ENCODE measurements at places on chromosomes 3 and 15. TPM values are rescaled to one million over a fixed set of nuclear protein-coding genes. Genes with fewer than 3 reads are reported as not detected.

DNA sequence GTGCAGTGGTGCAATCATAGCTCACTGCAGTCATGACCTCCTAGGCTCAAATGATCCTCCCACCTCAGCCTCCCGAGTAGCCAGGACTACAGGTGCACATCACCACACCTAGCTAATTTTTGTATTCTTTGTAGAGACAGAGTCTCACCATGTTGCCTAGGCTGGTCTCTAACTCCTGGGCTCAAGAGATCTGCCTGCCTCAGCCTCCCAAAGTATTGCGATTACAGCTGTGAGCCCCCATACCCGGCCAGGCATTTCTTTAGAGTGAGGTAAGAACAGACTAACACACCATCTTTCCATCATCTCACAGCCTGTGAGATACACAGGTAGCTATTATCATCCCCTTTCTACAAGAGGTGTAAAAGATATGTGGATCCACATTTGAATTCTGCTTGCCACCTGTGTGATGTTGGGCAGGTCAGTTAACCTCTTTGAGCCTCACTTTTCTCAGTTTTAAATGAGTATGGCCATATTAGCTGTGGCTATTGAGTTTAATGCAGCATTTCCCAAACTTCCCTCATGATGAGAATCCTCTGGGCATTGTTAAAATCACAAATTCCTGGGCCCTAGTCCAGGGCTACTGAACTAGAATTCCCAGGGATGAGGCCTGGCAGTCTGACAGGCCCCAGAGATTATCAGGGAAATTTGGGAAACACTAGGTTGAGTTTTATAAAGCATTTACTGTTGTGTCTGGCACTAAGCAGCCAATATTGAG lies 46.0 kb downstream of the ANP32A start:
- no peak for DNase-seq

DNA sequence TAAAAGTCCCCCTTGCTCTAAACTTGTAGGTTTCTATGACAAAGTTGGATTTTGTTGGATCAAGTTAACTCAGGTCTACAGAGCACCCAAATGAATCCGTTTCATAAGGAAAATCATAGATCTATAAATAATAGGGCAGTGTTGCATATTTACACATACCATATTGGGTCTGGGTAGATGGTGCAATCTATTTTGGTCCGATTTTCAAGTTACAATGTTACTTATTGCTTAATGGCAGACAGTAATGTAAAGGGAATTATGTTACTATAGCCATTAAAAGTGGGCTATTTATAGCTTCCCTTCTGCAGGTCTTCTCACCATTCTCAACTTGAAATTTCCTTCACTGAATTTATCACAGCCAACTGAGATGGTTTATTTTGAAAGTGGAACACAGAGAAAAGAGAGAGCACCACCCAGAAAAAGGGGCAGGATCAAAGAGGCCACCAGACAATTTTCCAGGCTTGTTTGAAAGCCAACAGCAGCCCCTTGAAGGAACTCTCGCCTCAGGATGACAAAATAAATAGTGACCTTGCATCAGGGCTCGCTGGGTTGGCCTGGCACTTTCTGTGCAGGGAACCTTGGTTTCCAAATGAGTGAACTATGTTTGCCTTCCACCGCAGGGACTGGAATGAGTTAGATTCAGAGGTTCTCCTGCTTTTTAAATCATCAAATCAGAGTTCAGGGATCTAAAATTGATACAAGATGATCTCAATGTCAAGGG lies 260.2 kb upstream of the HES1 start:
- no peak for DNase-seq

DNA sequence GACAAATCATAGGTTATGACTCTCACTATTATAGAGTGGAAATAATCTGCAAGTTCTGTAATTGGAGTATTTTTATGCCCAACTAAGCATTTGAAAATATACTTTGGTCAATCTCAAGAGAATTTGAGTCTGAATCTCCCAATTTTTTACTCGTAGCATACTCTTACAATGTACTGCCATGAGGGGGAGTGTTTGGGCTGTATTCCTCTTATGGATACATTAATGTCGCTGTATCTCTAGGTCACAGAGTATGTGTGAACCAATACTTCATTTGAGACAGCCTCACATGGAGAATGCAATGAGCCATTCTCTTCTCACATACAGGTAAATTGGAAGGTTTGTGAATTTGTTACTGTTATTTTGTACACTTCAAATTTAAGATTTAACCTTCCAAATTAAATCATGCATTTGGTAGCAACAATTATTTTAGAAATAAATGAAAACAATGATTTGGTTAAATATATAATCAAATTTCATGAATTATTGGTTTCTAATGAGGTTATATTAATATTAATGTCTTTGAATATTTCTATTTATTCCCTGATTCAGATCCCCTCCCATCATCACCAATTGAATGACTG lies 5.5 kb upstream of the CD200 start:
- DNase-seq: no peak

GRCh38 chr3:64178419-64178818 lies 46.8 kb downstream of the PRICKLE2 start:
- no peak for DNase-seq

GRCh38 chr3:129764090-129764489 lies 129.4 kb downstream of the TMCC1 start:
- no peak for DNase-seq

- DNase-seq: no peak
Measured at GRCh38 chr3:24689353-24689752, 194.7 kb upstream of the THRB start.

GRCh38 chr3:64432870-64433269 lies 207.6 kb upstream of the PRICKLE2 start:
- no peak for DNase-seq

GRCh38 chr3:114370537-114371174 lies 76.8 kb downstream of the TIGIT start:
- DNase-seq: no peak

DNA sequence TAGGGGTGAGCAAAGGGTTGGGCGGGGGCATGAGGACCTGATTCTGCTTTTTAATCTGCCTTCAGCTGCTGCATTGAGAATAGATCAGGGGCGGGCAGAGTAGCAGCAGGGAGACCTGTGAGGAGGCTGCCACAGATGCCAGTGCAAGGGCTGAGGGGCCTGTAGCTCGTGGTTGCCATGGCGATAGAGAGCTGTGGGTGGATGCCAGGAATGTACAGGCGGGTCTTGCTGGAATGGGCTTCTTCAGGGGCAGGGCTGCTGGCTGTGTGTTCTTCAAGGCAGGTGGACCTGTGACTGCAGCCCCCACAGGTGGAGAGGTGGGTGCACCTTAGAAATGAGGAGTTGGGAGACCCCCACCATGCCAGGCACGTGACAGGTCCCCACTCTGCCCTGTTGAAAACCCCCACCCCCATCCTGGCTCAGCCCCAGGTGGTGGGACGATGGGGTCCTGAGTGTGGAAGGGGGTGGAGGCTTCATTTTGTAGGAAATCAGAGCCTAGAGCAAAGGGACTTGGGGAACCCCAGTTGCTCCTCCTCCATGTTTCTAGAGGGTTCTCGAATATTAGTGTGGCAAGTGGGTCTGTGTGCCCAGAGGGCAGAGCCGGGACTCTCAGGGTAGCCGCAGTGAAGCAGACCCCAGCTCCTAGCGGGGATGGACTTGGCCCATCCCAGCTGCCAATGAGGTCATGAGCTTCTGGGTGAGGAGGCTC lies 38.3 kb downstream of the SLC6A6 start:
- no peak for DNase-seq

DNA sequence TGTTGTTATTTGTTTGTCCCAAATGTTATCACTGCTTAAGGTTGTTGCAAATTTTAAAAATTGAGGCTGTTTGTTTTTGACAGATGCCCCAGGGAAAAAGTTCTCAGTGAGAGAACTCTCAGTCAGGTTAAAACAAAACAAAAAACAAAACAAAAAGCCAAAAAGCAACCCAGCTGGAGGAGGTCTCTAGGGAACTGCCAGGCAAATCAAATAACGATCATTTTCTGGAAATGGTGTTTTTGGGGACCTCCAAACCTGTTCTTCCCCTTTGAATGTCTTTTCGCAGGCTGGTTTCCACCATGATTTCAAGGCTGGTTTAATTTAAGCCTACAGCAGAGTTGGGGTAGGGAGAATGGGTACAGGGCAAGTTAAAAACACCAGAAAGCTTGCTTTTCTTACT lies 27.2 kb downstream of the SPINK8 start:
- no peak for DNase-seq

- no peak for DNase-seq
Measured at GRCh38 chr15:85889956-85890619, 95.4 kb upstream of the KLHL25 start.

GRCh38 chr3:123733805-123734526 lies 149.1 kb upstream of the HACD2 start:
- no peak for DNase-seq

- no peak for DNase-seq
Measured at GRCh38 chr3:108391917-108392593, 95.7 kb downstream of the HHLA2 start.

GRCh38 chr15:55401786-55402246 lies 6.3 kb downstream of the CCPG1 start:
- DNase-seq: no peak

- DNase-seq: no peak
Measured at GRCh38 chr3:105473521-105474223, 107.0 kb downstream of the ALCAM start.

DNA sequence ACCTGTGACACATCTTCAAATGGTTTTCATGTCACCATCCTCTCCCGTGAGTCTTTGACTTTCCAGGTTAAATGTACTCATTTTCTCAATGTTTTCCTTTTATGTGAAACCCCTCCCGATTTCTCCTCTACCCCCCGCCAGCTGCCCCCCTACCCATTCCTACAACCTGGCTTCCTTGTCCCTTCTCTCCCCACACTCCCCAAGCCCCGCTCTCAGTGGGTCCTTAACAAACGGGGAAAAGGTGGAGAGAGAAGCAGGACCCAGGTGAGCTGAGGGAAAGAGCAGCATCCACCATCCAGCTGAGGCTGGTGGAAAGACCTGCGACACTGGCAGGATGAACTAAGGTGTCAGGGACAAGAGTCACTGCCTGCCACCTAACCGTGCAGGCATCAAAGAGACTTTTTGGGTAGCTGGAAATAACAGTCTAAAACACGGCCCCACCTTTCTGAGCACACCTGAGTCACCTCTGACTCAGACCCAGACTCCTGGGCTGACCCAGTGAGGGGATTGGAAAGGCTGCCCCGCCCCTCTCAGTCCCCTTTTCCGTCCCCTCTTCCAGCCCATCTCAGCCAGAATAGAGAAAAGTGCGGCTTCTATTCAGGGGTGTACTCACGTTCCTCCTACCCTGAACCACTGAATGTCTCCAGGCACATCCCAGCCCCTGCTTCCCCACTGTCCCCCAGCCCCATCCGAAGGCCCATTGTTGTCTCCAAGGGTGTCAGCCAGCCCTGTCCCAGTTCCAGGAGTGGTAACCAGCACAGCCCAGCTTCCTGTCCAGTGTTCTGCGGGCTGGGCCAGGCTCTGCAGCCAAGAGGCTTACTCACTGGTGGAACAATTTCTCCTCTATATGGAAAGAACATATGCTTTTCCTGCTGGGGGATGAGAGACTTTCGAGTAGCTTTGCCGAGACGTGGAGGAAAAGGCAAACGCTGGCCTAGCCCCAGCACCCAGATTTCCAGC lies 20.4 kb downstream of the ISG20 start:
- peak; percentile 93 for DNase-seq

DNA sequence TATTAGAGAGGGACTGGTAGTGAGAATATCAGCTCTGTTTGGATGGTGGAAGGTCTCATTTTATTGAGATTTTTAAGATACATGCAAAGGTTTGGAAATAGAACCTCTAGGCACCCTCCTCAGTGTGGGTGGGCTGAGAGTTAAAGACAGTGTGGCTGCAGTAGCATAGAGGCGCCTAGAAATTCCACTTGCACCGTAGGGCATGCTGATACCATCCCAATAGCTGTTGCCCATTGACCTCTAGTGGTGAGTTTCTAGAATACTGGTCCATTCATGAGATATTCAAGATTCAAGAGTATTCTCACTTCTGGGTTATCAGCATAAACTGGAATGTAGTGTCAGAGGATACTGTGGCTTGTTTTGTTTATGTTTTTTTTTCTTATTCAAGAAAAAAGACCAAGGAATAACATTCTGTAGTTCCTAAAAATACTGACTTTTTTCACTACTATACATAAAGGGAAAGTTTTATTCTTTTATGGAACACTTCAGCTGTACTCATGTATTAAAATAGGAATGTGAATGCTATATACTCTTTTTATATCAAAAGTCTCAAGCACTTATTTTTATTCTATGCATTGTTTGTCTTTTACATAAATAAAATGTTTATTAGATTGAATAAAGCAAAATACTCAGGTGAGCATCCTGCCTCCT lies 87.2 kb downstream of the TGFBR2 start:
- DNase-seq: no peak

- no peak for DNase-seq
Measured at GRCh38 chr3:193148688-193149473, 92.1 kb upstream of the PLAAT1 start.

DNA sequence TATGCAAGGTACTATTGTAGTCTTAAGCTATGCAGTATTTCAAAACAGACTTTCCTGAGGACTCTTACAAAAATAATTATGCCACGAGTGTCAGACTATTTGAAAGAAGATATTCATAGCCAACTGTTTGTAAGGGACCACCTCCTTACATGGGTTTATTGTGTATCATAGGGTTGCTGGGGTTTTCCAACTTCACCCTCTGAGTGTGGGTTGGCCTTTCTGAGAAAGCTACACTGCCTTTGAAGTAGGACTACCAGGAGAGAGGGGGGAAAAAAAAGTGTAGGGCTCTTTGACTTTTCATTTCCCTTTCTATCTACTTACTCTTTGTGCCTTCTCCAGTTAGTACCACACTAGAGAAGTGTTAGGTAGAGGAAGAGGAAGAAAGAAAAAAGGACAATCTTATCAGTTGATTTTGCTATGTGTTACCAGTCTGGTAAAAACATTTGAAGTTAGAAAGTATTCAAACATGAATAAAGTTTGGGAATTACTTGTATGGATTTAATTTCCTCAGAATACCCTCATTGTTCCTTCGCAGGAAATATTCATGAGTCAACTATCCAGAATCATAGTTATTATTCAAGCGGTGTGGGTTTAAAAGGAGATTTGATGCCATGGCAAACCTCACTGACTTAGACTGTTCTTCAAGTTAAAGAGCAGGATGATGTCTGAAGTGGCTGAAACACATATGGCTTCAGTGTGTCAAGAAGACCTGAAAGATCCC lies 329.3 kb upstream of the THBS1 start:
- no peak for DNase-seq

Gene SPATA12
- not detected for total RNA-seq

Gene TGM5
- total RNA-seq: 8.3 TPM

Gene CADPS
- total RNA-seq: 12.8 TPM

Gene SLC9A9
- total RNA-seq: 30.7 TPM

Gene TRH
- 1.2 TPM for total RNA-seq

Gene SH2D7
- not detected for total RNA-seq

Gene NXPE3
- 13.3 TPM for total RNA-seq

Gene LMAN1L
- total RNA-seq: not detected

Gene ROPN1
- not detected for total RNA-seq

Gene PLS1
- total RNA-seq: 3.9 TPM

Gene TM4SF4
- not detected for total RNA-seq
